ENCODE measurements at places on chromosomes 11 and 22. TPM values are rescaled to one million over a fixed set of nuclear protein-coding genes. Genes with fewer than 3 reads are reported as not detected.
A peak's percentile ranks its signal among the peaks of the same experiment; 100 is the strongest.

- DNase-seq = no peak
These were observed 1173.2 kb downstream of the BRD1 start for GRCh38 chr22:48654492-48654891.

DNA sequence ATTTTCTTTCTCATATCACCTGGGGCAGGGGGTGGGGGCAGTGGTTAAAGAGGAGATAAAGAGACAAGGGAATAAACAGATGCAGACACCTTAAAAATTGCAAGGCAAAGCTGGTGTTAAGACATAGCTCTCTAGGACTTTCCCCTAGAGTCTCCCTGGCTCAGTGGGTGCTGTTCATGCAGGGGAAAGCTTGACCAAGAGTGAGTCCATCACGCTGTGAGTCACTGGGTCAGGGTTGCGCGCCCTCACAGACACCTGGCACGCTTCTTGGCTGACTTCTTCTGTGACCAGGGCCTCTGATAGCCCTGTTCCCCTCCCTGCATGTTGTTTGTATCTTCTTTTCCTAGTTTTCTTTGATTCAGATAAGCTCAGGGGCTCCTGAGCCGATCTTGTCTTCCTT is 31.9 kb downstream of the COMMD9 start:
- no peak for DNase-seq

SULT4A1 gene
- not detected for total RNA-seq

- peak; percentile 18 for DNase-seq
These were observed 3.6 kb upstream of the ACR start for GRCh38 chr22:50734343-50734771.

DNA sequence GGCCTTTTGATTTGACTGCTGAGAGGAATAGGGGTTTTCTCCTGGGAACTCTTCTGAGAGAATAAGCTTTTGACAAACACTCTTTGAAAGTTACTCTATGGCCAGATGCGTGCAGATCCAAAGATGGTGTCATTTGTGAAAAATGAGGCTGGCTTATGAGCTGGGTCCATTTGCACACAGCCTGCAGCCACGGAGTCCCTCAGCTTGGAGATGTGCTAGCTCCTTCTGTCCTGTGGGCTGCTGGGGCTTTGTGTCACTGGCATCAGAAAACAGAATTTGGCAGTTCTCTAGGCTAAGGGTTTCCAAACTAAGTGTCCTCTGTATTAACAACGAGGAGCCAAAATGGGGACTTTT is 702.4 kb downstream of the NTM start:
- DNase-seq = no peak

DNA sequence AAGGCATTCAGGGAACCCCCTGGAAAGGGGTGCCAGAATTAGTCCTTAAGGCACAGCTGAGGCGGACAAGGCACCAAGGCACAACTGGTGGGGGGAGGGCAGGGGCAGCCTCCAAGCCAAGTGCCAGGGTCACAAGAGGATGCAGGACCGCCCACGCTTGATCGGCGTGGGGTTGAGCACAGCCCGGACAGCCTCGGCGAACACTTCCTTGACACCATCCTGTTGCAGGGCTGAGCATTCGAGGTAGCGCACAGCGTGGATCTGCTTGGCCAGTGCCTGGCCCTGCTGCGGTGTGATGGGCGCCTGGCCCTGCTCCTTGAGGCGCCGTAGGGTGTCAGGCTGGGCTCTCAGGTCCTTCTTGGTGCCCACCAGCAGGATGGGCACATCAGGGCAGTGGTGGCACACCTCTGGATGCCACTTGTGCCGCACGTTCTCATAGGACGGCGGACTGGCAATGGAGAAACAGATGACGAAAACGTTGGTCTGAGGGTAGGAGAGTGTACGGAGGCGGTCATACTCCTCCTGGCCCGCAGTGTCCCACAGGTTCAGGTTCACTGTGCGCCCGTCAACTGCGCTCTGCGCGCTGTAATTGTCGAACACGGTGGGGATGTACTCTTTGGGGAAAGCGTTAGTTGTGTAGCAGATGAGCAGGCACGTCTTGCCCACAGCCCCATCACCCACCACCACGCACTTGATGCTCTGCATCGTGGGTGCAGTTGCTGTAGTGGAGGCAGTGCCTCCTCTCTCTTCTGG is 13.1 kb downstream of the RHOG start:
- DNase-seq = no peak

C22orf42 gene
- total RNA-seq = not detected

- no peak for DNase-seq
These were observed 32.9 kb downstream of the LIMK2 start for GRCh38 chr22:31244943-31245451.

- DNase-seq = no peak
These were observed 1010.3 kb upstream of the TENM4 start for GRCh38 chr11:80451105-80451504.

DNA sequence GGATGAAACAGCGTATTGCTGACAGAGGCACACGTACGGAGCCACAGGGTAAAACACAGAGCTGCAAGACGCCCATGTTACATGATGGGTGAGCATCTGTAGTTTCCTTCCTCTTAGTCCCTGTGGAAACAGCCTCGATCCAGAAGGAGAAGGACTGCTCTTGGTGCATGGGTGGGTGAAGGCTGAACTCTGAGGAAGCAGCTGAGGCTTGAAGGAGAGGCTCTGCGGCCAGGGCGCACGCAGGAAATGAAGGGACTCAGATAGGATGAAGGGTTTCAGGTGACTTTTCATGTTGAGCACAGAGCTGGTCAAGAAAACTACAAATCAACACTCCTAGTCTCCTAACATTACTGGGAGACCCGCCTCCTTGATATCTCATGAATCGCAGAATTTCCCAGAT is 65.7 kb upstream of the ADA2 start:
- no peak for DNase-seq

DNA sequence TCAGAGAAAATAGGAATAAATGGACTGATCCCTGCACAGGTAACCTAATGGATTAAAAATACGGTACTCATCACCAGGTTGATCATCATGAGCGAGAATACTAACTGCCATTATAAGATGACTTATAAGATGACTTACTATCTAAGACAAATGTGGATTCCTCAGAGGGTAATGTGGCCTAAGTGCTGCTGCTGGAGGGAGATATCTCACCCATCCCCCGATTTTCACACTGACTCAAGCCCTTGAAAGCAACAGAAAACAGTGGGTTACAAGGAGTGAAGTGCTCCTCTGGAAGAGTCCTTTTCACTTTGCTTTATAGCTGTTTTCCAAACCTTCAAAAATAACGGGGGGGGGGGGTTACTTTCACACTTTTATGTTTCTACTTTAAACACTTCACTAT is 920 bp downstream of the TMEM218 start:
- DNase-seq = no peak

DNA sequence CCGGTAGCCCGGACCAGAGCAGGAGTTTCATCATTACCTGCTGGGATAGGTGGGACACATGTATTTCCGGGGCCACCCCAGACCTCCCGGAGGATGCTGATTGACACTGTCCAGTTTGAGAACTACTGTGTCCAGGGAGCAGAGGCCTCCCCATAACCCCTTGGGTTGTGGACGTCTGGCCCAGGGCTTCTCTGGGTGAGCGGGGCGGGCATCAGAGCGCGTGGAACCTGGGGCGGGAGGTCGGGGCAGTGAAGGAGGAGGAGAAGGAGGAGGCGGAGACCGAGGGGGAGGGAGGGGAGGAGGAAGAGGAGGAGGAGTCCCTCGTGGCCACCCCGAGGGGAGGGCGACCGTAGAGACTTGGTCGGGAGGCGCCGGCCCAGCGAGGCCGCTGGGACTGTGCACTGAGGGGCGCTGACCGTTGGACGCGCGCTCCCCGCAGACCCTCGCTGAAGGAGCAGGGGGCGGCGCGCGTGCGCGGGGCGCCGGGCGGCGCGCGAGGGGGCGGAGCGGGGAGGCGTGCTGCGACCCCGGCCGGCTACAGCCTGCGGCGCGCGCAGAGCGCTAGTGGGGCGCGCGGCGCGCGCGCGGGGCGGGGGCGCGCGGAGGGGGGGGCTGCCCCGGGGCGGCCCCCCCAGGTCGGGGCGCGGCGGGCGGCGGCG is at the start of gene GRK3:
Gene GRK3 (plus strand): TSS at position 356 of the 659 bp plus-strand sequence. CDS start 366 bp downstream, outside the sequence.
- peak; percentile 27 for DNase-seq

PGA4 gene
- total RNA-seq = 2.9 TPM

- DNase-seq = no peak
These were observed 99.8 kb downstream of the MORC2 start for GRCh38 chr22:30868663-30869385.

TMEM179B gene
- 63.0 TPM for total RNA-seq

DNA sequence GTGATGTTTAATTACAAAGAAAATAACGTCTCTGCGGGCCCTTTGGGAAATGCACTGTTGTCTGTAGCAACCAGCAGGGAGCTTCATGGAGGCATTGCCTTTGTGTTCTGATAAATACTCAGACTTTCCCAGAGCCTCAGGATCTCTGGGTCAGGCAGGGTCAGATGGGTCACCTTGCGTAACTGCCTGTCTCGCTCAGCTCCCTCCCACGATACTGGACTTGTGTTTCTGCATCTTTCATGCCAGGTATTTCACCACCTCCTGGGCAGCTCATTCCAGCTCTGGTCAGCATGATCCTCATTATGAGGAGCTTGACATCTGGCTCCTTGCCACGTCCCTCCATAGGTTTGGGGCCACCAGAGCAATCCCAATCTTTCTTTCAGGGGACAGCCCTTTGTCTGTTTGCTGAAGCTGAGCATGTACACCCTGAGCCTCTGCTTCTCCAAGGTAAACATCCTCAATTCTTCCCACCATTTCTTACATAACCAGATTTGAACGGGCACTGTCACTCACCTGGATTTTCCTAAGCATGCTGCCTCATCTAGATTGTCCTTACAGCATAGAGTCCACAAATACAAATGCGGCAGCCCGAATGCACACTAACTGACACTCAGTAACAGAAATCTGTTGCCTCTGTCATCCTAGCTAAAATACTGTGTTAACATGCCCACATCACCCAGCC is 162.3 kb downstream of the LARGE1 start:
- DNase-seq = no peak

- DNase-seq = no peak
These were observed 2.3 kb upstream of the ALKBH8 start for GRCh38 chr11:107567739-107568335.

PNPLA3 gene
- total RNA-seq = 1.6 TPM

RPL27A gene
- 791 TPM for total RNA-seq

GRCh38 chr11:86980086-86980796 is 25.0 kb upstream of the FZD4 start:
- no peak for DNase-seq

KDM4F gene
- total RNA-seq = not detected

DNA sequence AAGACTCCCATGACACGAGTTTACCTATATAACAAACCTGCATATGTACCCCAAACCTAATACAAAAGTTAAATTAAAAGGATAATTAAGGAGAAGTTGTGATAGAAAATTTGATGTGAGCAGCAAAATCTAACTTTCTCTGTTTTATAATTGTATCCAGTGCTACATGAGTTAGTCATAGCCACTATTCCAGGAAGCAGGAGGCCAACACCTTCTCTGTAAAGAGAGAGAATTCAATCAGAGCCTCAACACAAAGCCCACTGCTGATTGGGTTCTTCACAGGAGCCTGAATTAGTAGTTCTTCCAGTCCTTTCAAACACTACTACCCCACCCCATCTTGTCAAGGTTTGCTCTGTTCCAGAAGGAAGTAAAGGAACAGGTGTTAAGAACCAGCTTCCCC is 84.2 kb downstream of the BLID start:
- no peak for DNase-seq

- DNase-seq = no peak
These were observed 37.3 kb upstream of the CCDC134 start for GRCh38 chr22:41762980-41763779.

DNA sequence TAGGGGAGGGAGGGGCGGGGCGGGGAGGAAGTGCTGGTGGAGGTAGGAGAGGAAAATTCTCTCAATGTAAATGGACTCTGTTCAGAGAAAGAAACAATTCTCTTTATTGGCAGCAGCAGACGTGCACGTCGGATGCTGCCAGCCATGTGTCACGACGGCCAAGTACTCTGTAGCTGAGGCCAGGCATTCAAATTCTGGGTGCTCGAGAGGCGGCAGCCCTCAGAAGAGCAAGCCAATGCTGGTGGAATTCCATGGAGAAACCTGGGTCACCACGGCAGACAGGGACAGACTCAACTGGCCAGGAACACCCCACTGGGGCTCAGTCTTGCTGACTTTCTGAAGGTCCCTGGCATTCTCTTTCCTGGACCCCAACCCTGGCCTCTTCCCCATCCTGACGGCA is 90.8 kb downstream of the ABTB2 start:
- no peak for DNase-seq

DNA sequence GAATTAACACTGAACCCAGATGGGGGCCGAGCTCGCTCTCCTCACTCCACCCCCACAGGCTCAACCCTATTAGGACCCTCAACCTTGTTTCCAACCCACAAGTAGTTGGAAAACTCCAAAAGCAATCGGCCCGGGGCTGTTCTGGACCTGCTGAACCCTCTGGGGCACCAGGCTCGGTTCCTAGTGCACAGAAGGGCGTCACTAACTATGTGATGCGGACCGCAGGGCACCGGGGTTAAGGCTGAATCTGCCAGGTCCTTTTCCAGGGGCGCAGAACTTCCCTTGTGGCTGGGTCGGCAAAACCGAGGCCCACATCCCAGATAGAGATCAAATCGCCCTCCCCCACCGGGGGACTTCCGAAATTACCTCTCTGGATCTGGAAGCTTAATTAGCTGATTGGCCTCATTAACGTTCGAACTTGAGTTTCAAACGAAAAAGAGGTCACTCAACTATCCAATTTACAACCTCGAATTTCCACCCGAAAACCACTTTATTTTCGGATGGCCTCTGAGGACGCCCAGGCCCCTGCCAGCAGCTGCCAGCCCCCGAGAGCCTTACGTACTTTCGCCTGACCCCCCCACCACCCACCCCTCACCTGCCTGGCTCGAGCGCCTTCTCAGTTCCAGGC is 1.7 kb downstream of the SHANK2 start:
- no peak for DNase-seq

- DNase-seq = no peak
These were observed 918 bp upstream of the FAM89B start for GRCh38 chr11:65571420-65571819.

SMIM38 gene
- total RNA-seq = 0.96 TPM

RAB6A gene
- total RNA-seq = 107 TPM

SLC22A6 gene
- total RNA-seq = not detected

DNA sequence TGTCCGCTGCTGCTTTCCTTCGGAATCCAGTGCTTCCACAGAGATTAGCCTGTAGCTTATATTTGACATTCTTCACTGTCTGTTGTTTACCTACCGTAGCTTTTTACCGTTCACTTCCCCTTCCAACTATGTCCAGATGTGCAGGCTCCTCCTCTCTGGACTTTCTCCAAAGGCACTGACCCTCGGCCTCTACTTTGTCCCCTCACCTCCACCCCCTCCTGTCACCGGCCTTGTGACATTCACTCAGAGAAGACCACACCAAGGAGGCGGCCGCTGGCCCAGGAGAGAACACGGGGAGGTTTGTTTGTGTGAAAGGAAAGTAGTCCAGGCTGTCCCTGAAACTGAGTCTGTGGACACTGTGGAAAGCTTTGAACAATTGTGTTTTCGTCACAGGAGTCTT is 15.4 kb upstream of the ST14 start:
- no peak for DNase-seq

DNA sequence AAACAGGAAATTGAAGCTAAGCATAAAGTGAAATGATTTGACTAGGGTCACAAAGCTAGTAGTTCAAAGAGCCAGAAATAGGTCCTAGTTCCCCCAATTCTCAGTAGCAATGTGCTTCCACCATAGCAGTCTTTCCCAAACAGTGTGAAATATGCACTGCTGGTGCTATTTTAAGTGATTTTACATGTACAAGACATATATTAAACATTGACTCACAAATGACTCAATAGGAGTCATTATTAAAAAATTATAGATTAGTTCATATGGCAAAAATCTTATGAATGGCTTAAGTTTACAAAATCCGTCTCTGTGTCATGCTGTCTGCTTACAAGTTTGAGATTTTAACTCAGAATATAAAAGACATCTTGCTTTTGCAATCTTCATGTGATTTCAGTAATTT is 21.4 kb downstream of the KIF18A start:
- DNase-seq = no peak

SBF2 gene
- 125 TPM for total RNA-seq

MUC15 gene
- total RNA-seq = not detected

Measured in omental fat pad (tissue), 4 donors.